RWPE1 (cell line): ENCODE measurements at places on chromosomes 6 and 20.

DNA sequence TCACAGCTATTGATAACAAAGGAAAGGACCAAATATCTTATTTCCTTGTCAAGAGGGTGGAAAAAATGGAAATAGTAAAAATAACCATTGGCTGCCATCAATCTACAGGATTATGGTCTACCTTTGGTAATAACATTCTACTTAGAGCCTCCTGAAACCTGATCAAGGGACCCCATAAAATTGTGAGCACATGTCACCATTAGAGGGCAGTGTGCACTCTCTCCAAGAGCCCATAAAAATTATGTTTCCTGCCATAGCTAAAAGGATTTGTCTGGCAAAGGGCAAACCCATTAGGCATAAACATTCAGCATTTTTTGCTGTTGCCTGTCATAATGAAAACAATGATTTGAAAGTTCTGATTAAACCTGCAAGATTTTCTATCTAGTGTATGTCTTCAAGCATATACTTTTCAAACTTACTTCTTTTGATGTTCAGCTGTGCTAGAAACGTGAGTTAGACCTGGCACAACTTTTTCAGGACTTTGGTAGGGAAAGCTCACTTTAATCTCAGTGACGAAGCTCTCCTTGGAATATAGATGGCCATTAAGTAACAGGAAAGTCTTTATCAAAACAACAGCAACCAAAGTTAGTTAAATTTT is 120.7 kb upstream of the ZFP64 start:
- peak; percentile 82 for DNase-seq

DNA sequence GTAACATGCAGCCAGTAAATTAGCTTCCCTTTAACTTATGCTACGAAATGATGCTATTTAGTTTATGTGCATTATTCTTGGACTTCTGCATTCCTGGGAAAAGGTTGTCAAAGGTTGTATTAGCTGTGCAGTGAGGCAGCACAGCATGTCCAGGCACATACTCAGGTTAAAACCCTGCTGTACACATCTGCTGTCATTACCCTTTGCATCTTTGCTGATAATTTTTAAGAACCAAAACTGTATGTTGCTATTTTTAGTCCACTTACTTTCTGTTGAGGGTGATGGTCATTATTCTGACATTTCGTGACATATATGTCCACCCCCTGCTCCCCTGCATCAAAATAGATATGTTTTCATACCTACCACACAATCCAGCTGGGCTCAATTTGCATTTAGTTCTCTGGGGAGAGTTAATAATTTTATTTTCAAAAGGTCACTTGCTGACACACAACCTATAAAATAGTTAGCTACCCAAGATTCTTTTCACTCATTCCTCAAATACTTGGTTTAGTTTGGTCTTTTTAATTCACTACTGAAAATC is 142.5 kb upstream of the SPACA1 start:
- peak; percentile 8 for DNase-seq

GRCh38 chr6:134447883-134448387 is 130.0 kb upstream of the SGK1 start:
- DNase-seq: peak; percentile 30

GRCh38 chr20:1676650-1677049 is 19.1 kb upstream of the SIRPG start:
- DNase-seq: no peak

DNA sequence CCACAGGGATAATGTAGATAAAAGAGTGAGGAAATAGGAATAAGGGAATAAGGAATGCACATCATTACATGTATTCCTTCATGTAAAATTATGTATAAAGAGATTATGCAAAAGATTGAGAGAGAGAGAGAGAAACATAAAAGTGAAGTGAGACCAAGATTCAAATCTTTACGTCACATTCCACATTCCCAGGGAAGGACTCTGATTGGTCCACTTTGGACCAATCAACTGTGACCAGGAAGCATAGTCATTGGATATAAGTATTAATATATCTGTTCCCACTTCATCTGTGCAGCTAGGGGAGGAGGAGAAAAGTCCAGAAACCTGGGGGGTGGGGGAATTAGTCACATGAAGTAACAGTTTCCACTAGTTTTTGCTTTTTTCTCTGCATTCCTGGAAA is 66.4 kb downstream of the SLC2A10 start:
- DNase-seq: no peak
